ENCODE measurements at places on chromosomes 4 and X.

DNA sequence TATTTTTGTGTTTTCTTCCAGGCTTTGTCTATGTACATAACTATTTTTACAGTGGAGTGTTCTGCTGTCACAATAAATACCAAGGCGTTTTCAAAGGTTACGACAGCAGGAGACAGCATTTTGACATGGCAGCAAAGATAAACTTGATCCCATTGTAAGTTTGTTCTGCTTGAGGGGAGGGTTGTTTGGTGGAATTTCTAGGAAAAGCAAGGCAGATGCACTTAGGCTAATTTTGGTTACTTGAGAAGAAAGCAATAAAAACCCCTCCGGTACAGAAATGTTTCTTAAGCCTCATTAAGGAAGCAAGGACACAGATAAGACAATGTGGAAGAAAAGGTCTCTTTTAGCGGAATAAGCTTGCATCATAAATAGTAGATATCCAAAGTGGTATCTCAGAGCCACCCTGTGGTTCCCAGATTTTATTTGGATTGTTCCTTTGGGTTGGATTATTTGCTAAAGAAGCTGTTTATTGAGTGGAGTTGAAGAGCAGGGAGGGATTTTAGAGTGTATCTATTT lies 54.3 kb downstream of the CLCN5 start:
- no peak for DNase-seq

- no peak for DNase-seq
Measured at GRCh38 chr4:42320822-42321388, 76.4 kb upstream of the SHISA3 start.

GRCh38 chr4:175435381-175435783 lies 376.7 kb downstream of the GPM6A start:
- DNase-seq: peak; percentile 2

- DNase-seq: no peak
Measured at GRCh38 chrX:71640002-71640401, 21.7 kb upstream of the CXCR3 start.

GRCh38 chrX:104113222-104113965 lies 1.1 kb downstream of the ZCCHC18 start:
- peak; percentile 6 for DNase-seq

- DNase-seq: no peak
Measured at GRCh38 chr4:17400686-17401085, 111.2 kb downstream of the QDPR start.

- no peak for DNase-seq
Measured at GRCh38 chr4:7309181-7309580, 116.8 kb downstream of the SORCS2 start.

- no peak for DNase-seq
Measured at GRCh38 chrX:136684120-136684519, 36.2 kb downstream of the CD40LG start.

GRCh38 chr4:74608151-74608949 lies 163.4 kb downstream of the AREG start:
- no peak for DNase-seq

GRCh38 chrX:19791562-19791961 lies 95.8 kb downstream of the SH3KBP1 start:
- peak; percentile 51 for DNase-seq

- no peak for DNase-seq
Measured at GRCh38 chrX:46961574-46962283, 49.5 kb downstream of the JADE3 start.

DNA sequence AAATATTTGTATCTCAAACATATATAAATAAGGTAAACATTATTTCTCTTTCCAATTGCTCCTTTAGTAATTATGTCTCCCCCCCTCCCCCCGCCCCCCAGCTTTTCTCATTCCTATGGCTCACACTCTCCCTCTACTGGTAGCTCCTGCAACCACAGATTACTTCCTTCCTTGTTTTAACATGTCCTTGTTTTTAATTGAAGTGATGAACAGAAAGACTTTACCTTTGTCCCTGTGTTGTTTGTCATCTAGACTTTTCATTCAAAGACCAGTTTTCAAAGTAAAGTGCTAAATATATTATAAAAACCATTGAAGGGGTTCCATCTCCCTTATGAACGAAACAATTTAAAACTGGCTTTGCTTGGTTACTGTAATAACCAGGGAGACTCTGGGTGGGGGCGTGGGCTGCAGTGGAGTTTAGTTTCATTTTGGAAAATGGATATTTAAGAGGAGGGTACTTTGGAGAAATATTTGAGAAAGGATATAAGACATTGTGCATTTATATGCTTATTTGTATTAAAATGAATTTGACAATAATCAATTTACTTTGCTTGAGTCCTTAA lies 352.9 kb downstream of the RAPGEF2 start:
- peak; percentile 56 for DNase-seq

DNA sequence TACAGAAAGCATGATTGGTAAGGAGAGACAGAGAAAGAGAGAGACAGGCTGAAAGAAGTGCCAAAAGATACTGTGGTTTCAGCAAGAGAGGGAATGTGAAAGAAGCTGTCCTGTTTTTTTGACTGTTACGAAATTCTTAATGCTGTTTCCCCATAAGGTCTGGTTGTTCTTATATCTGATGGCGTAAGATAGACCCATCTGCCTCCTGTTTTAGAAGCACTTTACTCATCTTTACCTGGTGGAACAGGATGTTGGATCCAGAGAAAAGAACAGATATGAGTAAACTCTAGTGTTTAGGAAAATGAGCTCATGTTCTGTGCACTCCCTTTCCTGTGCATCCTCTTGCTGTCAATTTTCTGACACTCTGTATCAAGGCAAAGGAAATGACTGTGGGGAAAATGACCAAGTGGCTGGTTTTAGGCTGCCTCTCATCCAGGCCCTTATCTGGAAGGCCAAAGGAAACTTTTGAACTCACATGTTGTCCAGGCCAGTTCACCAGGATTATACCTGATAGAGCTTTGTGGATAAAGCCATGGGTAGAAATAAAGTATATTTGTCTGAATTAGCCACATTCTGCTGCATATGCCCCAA lies 311.7 kb upstream of the HTR2C start:
- no peak for DNase-seq

GRCh38 chr4:98656886-98657285 lies 1.5 kb downstream of the TSPAN5 start:
- DNase-seq: no peak

- DNase-seq: no peak
Measured at GRCh38 chrX:149493567-149494562, 11.2 kb downstream of the IDS start.

DNA sequence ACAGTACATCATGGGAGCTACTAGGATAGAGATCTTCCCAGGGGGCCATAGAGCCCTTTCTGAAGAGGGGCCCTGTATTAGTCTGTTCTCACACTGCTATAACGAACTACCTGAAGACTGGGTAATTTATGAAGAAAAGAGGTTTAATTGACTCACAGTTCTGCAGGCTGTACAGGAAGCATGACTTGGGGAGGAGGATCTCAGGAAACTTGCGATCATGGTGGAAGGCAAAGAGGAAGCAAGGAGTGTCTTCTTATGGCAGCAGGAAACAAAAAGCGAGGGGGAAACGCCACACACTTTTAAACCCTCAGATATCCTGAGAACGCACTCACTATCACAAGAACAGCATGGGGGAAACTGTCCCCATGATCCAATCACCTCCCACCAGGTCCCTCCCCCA lies 4.2 kb upstream of the SLC9A6 start:
- DNase-seq: no peak

GRCh38 chr4:139243448-139244365 lies 36.3 kb downstream of the MGARP start:
- no peak for DNase-seq

DNA sequence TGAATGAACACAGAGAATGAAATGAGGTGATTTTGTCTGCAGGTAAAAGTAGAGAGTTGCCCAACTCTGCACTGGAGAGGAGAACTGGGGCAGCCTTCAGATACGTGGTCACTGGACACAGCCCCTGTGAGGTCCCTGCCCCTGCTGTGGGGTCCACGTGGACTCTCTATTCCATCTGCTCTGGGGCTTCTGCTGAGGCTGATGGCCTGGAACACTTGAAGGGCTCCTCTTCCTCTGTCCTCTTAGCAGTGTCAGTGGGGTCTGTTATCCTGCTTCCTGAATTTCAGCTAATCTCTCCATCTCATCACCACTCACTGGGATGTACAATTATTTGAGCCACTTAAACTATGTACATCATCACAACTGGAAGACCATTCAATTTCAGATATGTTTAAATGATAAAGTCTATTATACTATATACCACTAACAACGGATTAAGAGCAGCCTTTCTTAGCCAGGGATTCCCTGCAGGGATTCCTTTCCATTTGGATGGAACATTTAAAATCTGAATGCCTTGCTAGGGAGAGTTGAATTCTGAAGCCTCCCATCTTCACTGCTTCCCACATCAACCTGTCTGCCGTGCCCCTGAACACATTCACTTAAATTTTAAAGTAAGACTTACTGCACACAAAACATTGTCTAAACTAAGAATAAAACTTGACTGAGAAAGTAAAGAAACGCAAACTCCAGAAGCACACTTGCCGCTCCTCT lies 74.0 kb downstream of the CC2D2A start:
- no peak for DNase-seq

DNA sequence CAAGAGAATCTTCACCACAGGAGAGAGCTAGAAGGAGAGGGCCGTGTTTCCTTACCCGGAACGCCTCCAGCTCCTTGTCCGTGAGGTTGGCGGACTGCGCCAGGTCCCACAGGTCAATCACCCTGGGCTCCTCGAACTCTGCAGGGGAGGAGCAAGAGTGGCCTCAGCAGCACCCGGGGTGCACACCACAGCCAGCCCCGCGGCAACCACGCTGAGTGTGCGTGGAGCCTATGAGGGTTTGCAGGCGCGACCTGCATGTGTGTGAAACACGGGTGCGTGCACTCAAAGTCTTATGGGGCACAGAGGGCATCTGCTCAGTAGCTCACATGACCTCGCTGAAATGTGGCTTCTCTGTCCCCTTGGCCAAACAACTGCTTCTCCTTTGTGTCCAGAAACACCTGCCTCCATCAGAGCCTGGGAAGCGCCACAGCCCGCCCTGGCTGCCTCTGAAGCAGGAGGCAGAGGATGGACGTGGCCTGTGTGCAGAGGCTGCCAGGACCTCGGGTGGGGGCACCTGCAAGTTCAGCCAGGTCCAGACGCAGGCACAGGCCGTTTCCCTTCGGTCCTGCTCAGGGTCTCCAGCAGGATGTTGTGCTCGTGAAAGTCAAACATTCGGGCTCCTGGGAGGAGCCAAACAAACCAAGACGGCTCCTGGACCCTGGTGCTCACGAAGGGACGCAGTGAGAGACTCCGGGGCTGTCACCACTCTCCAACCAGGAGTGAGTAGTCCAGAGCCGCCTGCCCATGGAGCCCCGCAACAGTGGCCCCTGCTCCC lies 16.0 kb downstream of the LRPAP1 start:
- DNase-seq: no peak

DNA sequence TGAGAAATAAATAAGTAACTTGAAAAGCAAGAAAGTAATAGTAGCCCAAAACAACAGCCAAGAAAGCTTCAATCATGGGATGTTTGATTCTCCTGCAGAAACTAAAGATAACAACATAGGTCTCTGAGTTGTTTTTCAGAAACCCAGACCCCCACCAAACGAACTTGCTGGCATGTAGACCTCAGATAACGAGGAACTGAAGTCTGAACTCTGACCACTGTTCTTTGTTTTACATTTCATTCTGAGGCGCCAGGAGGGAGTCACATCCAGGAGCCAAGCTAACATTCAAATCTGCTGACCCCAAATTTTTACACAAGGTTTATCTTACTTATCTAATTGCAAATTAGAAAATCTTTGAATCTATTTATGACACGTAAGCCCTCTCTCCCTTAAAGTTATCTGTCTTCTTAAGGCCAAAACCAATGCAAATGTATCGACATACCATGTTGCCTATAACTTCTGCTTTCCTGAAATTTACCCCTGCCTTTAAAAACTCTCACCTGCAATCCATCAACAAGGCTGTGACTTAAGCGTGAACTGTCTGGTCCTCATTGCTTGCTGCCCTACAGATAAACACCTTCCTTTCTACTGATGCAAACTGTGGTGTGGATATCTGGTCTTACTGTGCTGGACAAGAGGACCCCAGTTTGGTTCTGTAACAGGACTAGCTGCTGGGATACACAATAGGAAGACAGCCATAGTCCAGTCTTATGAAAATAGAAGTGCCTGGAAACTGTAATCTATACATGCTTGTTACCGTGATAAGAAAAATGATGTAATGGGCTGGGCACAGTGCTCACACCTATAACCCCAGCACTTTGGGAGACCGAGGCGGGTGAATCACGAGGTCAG lies 37.5 kb upstream of the NEIL3 start:
- no peak for DNase-seq

DNA sequence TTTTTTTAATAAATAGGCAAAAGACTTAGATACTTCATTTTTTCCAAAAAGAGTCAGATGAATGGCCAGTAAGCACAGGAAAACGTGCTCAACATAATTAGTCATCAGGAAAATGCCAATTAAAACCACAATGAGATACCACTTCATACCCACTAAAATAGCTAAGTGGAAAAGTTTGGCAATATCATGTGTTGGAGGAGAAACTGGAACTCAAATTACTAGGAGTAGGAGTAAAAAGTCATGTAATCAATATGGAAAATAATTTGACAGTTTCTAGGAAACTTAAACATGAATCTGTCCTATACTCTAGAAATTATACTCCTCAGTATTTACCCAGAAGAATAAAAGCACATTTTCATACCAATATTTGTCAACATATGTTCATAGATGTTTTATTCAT lies 449.8 kb downstream of the INPP4B start:
- DNase-seq: no peak

GRCh38 chrX:119880076-119880475 lies 8.4 kb downstream of the NDUFA1 start:
- no peak for DNase-seq

DNA sequence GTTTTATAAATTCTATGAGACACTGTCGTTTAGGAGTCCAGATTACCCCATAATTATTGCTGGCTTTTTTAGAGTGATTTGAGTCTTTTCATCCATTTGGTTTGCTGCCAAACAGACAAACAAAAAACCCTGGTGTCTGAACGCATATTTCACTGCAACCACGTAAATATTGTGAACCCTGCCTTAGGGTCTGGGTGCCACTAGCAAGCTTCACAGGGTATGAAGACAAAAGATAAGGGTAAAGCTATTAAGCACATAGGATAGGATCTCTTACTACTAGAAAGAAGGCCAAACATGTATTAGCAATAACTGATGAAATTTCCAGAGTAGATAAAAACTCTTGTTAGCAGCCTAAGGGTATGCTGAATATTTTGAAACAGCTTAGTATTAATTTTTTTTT lies 143.3 kb downstream of the BANK1 start:
- no peak for DNase-seq

All from inflammatory macrophage treated with lipopolysaccharide for 1 hour (primary cell).